Heart left ventricle (tissue), 16 donors: ENCODE measurements at places on chromosomes 7 and 10. TPM values are rescaled to one million over a fixed set of nuclear protein-coding genes. Genes with fewer than 3 reads are reported as not detected.

DNA sequence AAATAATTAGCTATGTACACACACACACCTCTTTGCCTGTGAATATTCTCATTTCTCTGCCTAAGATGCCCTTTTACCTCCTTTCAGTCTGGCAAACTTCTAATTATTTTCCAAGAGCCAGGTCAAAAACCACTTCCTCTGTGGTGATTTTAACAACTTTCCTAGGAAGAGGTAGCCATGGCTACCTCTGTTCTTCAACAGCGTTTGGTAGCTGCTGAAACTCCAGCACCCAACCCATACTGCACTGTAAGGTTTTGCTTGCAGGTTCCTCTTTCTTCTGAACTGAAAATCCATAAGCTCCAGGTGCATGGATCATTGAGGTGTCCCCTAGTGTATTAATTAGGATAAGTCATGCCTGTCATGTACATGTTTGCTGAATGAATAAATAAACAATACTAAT, 25.6 kb downstream of the NRCAM start:
- no peak overlapping the region for H3K4me3 ChIP-seq
- peaks cover 4% of the 10 kb centered on the region for H3K27me3 ChIP-seq
- no peaks in the 10 kb centered on the region for H3K4me1 ChIP-seq
- H3K27ac ChIP-seq, result no peak overlapping the region
- DNase-seq, result no peak
- H3K36me3 ChIP-seq, result no peaks in the 10 kb centered on the region

The AKR1C2 gene
- total RNA-seq, result 33.7 TPM

DNA sequence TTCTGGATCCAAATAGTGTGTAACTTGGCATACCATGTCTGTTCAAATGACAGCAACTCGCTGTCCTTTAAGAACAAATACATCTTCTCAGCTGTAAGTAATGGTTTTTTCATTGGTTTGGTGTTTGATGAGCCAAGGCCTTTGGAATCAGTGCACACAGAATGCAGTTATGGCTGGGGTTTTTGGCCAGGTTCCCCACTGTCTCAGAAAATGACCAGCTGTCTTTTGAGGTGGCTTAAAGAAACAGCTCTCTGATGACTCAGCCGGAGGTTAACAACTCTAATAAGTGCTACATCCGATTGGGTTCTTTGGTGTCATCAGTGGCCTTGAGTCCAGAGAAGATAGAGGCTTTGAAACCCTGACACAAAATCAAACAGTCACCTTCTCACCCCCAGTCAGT, 688.4 kb downstream of the REEP3 start:
- peak overlapping the region; percentile 44 for H3K27ac ChIP-seq
- H3K4me3 ChIP-seq, result no peak overlapping the region
- no peaks in the 10 kb centered on the region for H3K36me3 ChIP-seq
- peak; percentile 23 for DNase-seq

DNA sequence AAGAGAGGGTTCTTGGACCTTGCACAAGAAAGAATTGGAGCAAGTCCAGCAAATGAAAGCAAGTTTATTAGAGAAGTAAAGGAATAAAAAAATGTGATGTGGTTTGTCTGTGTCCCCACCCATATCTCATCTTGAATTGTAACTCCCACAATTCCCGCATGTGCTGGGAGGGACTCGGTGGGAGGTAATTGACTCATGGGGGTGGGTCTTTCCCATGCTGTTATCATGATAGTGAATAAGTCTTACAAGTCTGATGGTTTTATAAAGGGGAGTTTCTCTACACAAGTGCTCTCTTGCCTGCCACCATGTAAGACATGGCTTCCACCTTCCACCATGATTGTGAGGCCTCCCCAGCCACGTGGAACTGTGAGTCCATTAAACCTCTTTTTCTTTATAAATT, 39.2 kb upstream of the FZD9 start:
- H3K4me3 ChIP-seq, result no peak overlapping the region
- no peak overlapping the region for H3K27ac ChIP-seq
- no peaks in the 10 kb centered on the region for H3K36me3 ChIP-seq
- no peak for DNase-seq

- no peak overlapping the region for H3K27ac ChIP-seq
- no peaks in the 10 kb centered on the region for H3K27me3 ChIP-seq
- H3K36me3 ChIP-seq, result no peaks in the 10 kb centered on the region
- no peaks in the 10 kb centered on the region for H3K4me1 ChIP-seq
- no peak for DNase-seq
Observed at GRCh38 chr7:116687801-116688201, 15.8 kb downstream of the MET start.

DNA sequence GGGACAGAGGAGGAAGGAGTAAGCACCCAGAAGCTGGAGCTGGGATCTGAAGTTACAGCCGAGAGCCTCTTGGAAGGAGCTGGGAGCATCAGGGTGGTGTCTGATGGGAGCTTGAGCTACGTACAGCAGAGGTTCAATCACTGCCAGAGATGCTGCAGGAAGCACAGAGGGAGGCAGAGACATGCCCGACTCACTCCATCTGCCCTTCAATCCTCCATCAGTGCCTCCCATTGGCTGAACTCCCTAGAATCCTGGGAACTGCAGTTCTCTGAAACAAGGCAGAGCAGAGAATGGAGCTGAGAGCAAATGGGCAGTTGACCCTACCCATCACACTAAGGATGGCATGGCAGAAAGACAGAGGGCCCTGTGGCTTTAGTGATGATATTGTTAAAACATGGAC, 40.0 kb upstream of the CTBP2 start:
- no peaks in the 10 kb centered on the region for H3K4me1 ChIP-seq
- H3K27me3 ChIP-seq, result no peaks in the 10 kb centered on the region
- no peaks in the 10 kb centered on the region for H3K36me3 ChIP-seq
- no peak overlapping the region for H3K4me3 ChIP-seq
- no peak for DNase-seq

DNA sequence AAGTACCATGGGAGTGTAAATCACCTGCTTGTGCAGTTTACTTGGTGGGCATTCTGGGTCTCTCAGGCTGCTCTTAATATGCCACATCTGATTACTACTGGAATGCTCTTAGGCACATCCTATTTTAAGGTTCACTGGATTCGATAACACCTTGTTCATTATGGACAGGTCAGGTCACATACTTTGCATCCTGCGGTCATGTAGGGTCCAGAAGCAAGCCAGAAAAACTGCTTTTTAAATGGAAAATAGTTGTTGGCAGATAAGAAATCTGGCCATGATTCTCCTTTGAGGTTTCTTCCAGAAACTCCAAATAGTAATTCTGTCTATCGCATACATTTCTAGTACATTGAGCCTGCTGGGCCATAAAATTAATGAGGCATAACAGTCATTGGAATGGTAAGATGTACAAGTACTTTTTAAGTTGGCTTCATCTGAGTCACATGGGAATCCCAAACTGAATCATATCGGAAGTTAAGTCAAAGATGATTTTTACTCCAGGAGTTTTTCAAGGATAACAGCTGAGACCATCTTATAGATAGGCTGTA, 371.9 kb downstream of the LRRTM3 start:
- H3K27me3 ChIP-seq, result no peaks in the 10 kb centered on the region
- H3K36me3 ChIP-seq, result no peaks in the 10 kb centered on the region

The PAX4 gene
- not detected for total RNA-seq

DNA sequence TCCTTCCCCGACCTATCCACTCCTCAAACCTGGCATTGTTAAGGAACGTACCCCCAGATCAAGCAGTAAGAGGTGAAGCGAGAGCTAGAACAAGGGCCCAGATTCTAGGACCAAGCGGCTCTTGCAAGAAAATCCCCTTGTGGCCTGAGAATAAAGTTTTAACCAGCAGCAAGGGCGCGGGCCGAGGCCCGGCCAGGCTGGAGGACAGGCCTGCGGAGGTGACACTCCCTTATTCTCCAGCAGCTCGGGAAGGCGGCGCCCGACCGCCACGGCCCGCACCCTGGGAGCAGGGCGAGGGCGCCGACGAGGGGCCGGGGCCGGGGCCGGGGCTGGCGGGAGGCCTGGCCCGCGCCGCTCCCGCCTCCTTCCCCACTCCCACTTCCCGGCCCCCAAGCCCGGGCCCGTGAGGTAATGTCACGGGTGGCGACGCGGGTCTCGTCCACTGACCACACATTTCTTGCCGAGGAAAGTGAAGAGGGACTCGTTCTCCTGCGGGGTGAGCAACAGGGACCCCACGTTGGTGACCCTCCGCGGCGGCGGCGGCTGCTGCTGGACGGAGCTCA, 551 bp downstream of the WASL start:
- H3K27me3 ChIP-seq, result no peaks in the 10 kb centered on the region
- H3K27ac ChIP-seq, result peak overlapping the region; percentile 98
- peak overlapping the region; percentile 91 for H3K4me3 ChIP-seq

DNA sequence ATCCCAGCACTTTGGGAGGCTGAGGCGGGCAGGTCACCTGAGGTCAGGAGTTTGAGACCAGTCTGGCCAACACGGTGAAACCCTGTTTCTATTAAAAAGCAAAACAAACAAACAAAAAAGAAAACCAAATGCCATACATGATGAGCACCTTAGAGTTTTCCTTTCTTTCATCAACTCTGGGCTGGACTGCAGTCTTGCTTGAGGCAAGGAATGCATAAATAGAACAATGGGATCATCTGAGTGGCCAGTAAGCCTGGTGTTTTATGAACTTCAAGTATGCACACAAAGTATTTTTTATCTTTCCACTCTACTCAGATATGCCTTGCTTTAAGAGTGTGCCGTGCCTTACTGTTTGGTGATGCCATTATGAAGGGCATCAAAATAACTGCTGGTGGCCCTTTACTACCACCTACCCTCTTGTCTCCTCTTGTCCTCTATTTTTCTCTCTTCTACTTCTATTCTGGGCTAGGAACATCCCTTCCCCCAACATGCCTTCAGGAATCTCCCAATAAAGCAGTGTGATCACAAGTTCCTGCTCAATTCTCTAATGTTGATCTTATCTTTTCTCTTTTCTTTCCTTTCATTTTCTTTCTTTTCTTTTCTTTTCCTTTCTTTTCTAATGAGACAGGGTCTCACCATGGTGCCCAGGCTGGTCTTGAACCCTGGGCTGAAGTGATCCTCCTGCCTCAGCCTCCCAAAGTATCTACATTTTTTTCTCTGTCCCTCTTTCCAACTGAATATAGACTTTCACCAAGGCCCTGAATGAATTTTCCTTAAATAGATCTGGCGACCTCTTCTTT, 10.2 kb downstream of the SCD start:
- H3K27ac ChIP-seq, result no peak overlapping the region
- no peak for DNase-seq
- no peak overlapping the region for H3K4me3 ChIP-seq
- H3K36me3 ChIP-seq, result peaks cover 6% of the 10 kb centered on the region
- H3K27me3 ChIP-seq, result no peaks in the 10 kb centered on the region

GRCh38 chr10:112839928-112840654, 110.0 kb upstream of the TCF7L2 start:
- no peak for DNase-seq
- H3K4me3 ChIP-seq, result no peak overlapping the region
- H3K27ac ChIP-seq, result no peak overlapping the region
- no peaks in the 10 kb centered on the region for H3K27me3 ChIP-seq

The CLRN3 gene
- total RNA-seq, result not detected

The EBLN1 gene
- total RNA-seq, result not detected
